ENCODE measurements at places on chromosomes 7 and 10. TPM values are rescaled to one million over a fixed set of nuclear protein-coding genes. Genes with fewer than 3 reads are reported as not detected.

- peaks cover 50% of the 10 kb centered on the region for H3K27me3 ChIP-seq
- no peaks in the 10 kb centered on the region for H3K4me1 ChIP-seq
- H3K4me3 ChIP-seq, result no peak overlapping the region
- no peak for DNase-seq
- H3K36me3 ChIP-seq, result no peaks in the 10 kb centered on the region
Observed at GRCh38 chr7:38632411-38632810, 1.2 kb upstream of the AMPH start.

C10orf62 gene
- not detected for total RNA-seq

DNA sequence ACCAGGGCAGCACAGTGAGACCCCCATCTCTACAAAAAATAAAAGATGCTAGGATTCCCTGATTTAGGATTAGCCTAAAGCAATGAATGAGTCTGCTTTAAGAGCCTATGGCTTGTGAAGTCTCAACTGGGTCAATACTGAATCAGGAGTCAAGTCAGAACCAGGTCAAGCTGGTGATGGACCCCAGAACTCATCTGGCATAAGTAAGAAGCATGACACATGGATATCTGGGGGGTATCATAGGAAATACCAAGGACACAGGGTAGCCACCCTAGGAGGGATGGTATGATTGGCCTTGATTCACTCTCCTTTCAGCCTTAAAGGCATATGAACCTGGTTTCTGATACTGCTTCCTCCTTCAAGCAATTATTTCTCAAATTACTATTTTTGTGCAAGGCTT lies 78.4 kb upstream of the FAM133B start:
- DNase-seq, result no peak
- H3K27ac ChIP-seq, result no peak overlapping the region
- no peaks in the 10 kb centered on the region for H3K27me3 ChIP-seq
- H3K36me3 ChIP-seq, result peaks cover 7% of the 10 kb centered on the region
- no peak overlapping the region for H3K4me3 ChIP-seq

GRCh38 chr7:37095122-37095521 lies 353.5 kb downstream of the ELMO1 start:
- no peaks in the 10 kb centered on the region for H3K36me3 ChIP-seq
- no peak overlapping the region for H3K27ac ChIP-seq
- H3K4me1 ChIP-seq, result no peaks in the 10 kb centered on the region
- no peak overlapping the region for H3K4me3 ChIP-seq

IDE gene
- 9.3 TPM for total RNA-seq

PTF1A gene
- 1.3 TPM for total RNA-seq

DNA sequence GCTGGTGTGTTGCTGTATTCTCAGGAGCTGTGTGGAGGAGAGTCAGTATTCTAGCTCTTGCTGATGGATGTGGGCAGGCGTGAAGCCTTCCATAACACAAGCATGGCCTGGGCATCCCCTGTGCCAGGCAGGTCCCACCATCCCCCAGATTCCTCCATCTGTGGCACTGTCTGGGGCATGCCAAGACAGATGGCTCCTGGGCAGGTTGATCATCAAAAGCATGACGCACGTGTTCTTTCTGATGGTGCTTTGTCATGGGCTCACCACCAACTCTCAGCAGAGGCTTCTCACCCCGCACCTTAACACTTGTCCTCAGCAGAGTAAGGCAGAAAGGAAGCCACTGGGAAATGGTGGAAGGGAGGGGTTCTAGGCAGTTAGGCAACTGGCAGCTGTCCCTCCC lies 364.3 kb downstream of the PLXNA4 start:
- H3K4me1 ChIP-seq, result no peaks in the 10 kb centered on the region
- no peaks in the 10 kb centered on the region for H3K27me3 ChIP-seq
- H3K36me3 ChIP-seq, result no peaks in the 10 kb centered on the region

DNA sequence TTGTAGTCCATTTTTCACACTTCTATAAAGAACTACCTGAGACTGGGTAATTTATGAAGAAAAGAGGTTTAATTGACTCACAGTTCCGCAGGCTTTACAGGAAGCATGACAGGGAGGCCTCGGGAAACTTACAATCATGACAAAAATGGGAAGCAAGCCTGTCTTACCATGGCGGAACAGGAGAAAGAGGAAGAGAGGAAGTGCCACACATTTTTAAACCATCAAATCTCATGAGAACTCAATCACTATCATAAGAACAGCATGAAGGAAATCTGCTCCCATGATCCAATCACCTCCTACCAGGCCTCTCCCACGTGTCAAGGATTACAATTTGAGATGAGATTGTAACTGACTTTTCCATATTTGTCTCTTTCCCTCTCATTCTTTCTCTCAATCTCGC lies 9.3 kb upstream of the PNPLA8 start:
- H3K27ac ChIP-seq, result no peak overlapping the region
- DNase-seq, result no peak
- H3K4me3 ChIP-seq, result no peak overlapping the region
- H3K4me1 ChIP-seq, result no peaks in the 10 kb centered on the region
- no peaks in the 10 kb centered on the region for H3K27me3 ChIP-seq

DNA sequence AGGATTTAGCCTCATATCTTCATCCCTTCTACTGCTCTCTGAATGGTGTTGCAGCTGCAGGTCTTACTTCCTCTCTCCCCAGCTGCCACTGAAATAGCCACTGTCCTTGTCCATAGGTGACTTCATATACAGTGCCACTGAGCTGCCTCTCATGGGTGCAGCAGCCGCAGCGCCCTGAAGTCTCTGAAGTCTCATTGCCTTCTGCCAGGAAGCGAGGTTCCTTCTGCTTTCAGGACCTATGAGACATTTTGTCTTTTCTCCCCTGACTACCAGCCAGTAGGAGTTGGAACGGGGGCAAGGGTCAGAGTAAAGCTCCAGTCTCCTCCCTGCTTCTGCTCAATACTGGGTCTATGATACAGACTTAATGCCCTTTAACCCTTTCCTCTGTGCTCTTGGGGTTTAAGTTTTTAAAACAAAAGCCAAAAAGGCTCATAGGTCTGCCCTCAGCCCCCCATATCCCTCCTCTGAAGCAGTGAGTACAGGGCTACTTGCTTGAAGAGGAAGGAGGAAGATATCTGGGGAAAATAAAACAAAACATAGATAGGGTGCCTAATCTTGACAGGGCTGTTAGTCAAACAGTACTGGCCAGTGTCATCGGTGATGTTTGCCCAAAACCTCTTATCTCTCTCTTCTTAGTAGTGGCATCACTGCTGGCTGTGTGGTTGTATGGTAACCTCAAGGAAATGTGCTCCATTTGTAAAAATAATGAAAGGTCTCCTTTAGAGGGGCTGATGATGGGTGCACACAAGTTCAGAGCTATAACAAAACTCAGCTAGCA lies 7.1 kb downstream of the PLCE1 start:
- no peak for DNase-seq
- H3K27me3 ChIP-seq, result no peaks in the 10 kb centered on the region
- no peaks in the 10 kb centered on the region for H3K36me3 ChIP-seq
- peaks cover 49% of the 10 kb centered on the region for H3K4me1 ChIP-seq
- H3K27ac ChIP-seq, result no peak overlapping the region

TWIST1 gene
- total RNA-seq, result not detected

- peaks cover 30% of the 10 kb centered on the region for H3K4me1 ChIP-seq
- H3K36me3 ChIP-seq, result no peaks in the 10 kb centered on the region
- peak; percentile 61 for DNase-seq
- H3K4me3 ChIP-seq, result no peak overlapping the region
- no peak overlapping the region for H3K27ac ChIP-seq
Observed at GRCh38 chr7:84513061-84513460, 318.5 kb upstream of the SEMA3A start.

- H3K4me3 ChIP-seq, result no peak overlapping the region
- no peak overlapping the region for H3K27ac ChIP-seq
Observed at GRCh38 chr10:9762966-9763656, 1254.6 kb upstream of the CELF2 start.

GRCh38 chr10:97849687-97850402 lies at the start of gene GOLGA7B:
TSS of gene GOLGA7B (plus strand) at chr10:97849843. CDS start at chr10:97850304, 461 bp downstream.
- peak within 1 kb of the TSS; percentile 47 for H3K27ac ChIP-seq
- H3K4me3 ChIP-seq, result peak within 1 kb of the TSS; percentile 63
- DNase-seq, result peak; percentile 49
- peaks cover 6% of the 10 kb centered on the region for H3K4me1 ChIP-seq
- no peaks in the 10 kb centered on the region for H3K36me3 ChIP-seq

DNA sequence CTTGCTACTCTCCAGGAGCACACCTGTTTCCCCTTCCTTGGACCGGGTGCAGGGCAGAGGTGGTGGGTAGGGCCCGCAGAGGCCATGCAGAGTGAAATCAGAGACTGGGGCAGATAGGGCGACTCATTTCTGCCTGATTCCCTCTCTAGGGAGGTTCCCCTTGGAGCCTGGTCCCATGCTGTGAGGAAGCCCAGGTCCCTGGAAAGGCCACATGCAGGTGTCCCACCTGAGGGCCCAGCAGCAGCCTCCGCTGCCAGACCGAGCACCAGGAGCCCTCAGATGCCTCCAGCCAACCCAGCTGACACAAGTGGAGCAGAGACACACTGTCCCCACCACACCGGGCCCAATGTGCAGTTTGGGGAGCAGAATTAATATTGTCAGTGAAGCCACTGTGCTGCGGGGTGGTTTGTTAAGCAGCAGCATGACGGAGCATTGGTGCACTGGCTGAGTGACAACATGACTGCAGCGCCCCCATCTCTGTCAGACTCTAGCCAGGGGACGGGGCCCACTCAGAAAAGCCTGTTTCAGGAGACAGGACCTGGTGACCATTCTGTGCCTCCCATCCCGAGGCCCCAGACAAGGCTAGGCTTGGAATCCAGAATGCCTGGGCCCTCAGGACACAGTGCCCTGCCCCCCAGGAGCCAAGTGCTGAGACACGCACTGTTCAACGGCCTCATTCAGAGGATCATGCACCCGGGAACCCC lies 30.4 kb upstream of the RET start:
- H3K4me3 ChIP-seq, result no peak overlapping the region
- no peak overlapping the region for H3K27ac ChIP-seq
- DNase-seq, result peak; percentile 17

GRCh38 chr10:105763611-105764010 lies 1122.5 kb downstream of the SORCS3 start:
- no peaks in the 10 kb centered on the region for H3K27me3 ChIP-seq
- no peak overlapping the region for H3K4me3 ChIP-seq
- H3K4me1 ChIP-seq, result no peaks in the 10 kb centered on the region
- H3K36me3 ChIP-seq, result no peaks in the 10 kb centered on the region
- no peak overlapping the region for H3K27ac ChIP-seq
- no peak for DNase-seq

GRCh38 chr10:71067098-71067740 lies 145.2 kb upstream of the UNC5B start:
- DNase-seq, result peak; percentile 30
- no peaks in the 10 kb centered on the region for H3K36me3 ChIP-seq
- H3K4me3 ChIP-seq, result no peak overlapping the region
- H3K27ac ChIP-seq, result no peak overlapping the region
- no peaks in the 10 kb centered on the region for H3K4me1 ChIP-seq

DNA sequence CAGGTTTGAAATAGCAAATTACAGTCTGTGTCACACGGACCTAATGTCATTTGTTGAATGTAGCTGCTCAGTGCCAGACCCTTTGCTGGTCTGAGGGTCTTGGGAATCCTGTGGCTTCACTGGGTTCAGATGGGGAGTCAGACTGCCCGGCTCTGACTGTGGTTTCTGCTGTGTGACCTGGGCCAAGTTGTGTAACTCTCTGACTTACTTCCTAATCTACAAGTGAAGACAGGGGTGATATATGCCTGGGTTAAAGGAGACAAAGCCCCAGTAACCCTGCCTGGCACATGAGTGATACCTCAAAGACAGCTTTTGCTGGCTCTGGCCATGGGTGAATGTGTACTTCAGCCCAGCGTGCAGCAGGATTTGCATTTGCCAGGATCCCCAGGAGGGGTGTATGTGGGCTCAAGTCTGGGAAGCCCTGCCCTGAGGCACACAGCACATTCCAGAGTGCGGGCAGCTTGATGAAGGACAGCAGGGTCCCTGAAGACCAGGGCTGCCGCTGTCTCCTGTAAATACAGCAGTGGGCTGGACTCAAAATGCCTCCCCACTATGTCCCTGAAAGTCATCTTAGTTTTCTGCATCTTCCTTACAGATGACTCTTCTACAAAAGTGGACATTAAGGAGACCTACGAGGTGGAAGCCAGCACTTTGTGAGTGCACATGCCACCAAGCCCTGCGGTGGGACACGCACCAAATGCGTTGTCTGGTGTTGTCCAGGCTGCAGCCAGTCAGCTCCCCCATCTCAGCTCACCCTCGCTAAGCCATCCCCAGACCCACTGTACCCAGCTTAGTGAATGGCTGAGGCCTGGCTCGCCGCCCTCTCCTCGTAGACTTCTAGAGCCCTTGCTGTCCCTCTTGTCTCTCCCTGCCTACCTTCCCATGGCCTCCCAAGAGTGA lies 16.4 kb downstream of the NACAD start:
- H3K27ac ChIP-seq, result no peak overlapping the region
- DNase-seq, result no peak
- H3K4me3 ChIP-seq, result no peak overlapping the region
- H3K4me1 ChIP-seq, result no peaks in the 10 kb centered on the region

IDI2 gene
- 2.9 TPM for total RNA-seq

DNA sequence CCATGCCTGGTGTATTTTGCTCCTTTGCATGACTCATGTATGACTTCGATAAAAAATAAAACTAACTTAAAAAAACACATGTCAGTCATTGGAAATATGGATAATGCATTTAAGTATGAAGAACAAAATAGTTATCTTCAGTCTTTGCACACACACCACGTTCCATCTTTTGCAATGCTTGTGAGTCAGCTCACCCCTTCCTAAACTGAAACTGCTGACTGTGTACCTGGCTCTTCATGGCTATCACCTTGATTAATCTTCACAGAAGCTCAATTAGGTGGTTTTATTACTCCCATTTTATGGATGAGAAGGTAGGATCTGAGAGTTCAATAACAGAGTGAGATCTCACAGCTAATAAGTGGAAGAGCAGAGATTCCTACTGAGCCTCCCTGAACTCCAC lies 79.5 kb downstream of the CARD11 start:
- no peaks in the 10 kb centered on the region for H3K4me1 ChIP-seq
- DNase-seq, result no peak
- H3K27ac ChIP-seq, result no peak overlapping the region
- H3K36me3 ChIP-seq, result no peaks in the 10 kb centered on the region
- H3K4me3 ChIP-seq, result no peak overlapping the region

DNA sequence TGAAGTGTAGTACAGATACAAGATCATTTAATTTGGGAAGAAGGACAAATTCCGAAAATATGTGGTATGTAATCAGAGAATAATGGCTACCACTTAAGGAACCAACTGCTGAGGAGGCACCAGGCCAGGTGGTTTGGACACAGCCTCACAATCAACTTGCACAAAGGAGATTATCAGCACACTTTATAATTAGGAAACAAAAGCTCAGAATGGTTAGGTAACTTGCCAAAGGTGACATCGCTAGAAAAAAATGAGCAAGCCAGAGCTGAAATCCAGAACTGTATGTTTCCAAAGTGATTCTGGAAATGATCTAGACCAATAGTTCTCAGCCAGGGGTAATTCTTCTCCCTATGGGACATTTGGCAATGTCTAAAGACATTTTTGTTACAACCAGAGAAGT lies 36.6 kb downstream of the ERCC6 start:
- no peaks in the 10 kb centered on the region for H3K4me1 ChIP-seq
- H3K27ac ChIP-seq, result no peak overlapping the region
- H3K36me3 ChIP-seq, result peaks cover 48% of the 10 kb centered on the region
- no peaks in the 10 kb centered on the region for H3K27me3 ChIP-seq

GRCh38 chr7:139563856-139564255 lies 40.4 kb downstream of the CLEC2L start:
- H3K27ac ChIP-seq, result no peak overlapping the region
- no peak overlapping the region for H3K4me3 ChIP-seq
- DNase-seq, result no peak
- H3K27me3 ChIP-seq, result no peaks in the 10 kb centered on the region
- H3K4me1 ChIP-seq, result no peaks in the 10 kb centered on the region

All from stomach (tissue), 19 donors.